WERI-Rb-1 (cell line): ENCODE measurements at places on chromosomes 11 and 22.

- no peak for DNase-seq
Measured at GRCh38 chr11:96246718-96247552, 96.1 kb downstream of the MAML2 start.

DNA sequence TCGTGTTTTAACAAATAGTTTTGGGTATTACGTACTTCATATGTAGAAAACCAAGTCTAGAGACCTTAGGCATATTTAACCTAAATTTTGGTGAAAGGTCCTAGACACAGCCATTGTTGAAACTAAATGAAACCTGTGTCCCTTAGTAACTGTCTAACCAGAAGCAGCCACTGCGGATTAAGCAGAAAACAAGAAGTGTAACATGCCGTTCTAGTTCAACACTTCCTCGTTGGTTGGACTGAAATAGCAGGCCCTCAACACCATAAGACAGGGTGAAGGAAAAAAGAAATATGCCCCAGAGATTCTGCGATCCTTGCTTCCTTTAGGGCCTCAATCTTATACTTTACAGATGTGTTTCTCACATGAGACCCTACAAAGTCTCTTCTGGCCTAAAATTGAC is 2.0 kb downstream of the NAA40 start:
- no peak for DNase-seq

- DNase-seq = no peak
Measured at GRCh38 chr22:48579043-48579927, 1248.4 kb downstream of the BRD1 start.

DNA sequence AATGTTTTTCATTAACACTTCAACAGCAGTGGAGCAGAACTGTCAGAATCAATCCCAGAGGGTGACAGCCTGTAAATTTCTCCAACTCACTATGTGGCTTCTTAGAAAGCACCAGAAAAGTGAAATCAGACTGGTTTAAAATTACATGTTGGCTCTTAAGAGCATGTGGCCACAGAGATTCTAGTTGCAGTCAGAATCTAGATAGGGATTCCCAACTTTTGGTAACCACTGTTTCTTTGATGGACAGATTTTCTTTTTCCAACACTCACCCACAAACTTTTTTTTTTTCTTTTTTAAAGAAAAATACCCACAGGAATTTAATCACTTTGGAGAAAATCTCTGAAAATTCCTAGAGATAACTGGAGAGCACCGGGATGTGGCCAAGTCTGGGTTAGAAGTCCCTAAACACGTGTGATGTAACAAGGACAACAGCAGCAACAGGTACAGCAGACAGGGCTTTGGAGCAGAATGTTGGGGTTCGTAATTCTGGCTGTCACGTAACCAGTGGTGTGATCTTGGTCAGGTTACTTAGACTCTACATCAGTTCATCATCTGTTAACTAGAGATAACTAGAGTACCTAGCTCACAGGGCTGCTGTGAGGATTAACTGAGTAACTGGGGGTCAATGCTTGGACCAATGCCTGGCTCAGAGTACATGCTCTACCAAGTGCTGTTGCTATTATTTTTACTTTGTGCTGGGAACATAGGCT is 100.1 kb downstream of the NAT10 start:
- no peak for DNase-seq

DNA sequence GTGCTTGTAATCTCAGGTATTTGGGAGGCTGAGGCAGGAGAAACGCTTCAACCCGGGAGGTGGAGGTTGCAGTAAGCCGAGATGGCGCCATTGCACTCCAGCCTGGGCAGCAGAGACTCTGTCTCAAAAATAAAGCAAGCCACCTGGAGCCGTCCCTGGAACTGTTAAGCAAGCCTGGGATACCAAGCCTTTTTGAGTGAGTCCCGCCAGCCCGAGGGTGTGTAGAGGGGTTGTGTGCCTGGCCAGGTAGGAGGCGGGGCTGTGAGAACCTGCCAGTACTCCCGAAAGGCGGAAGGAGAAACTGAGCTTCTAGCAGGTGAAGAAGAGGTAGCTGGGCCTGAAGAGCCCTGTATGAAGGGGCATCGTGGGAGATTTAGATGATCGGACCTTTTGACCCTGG is 52.4 kb downstream of the TRIOBP start:
- no peak for DNase-seq

DNA sequence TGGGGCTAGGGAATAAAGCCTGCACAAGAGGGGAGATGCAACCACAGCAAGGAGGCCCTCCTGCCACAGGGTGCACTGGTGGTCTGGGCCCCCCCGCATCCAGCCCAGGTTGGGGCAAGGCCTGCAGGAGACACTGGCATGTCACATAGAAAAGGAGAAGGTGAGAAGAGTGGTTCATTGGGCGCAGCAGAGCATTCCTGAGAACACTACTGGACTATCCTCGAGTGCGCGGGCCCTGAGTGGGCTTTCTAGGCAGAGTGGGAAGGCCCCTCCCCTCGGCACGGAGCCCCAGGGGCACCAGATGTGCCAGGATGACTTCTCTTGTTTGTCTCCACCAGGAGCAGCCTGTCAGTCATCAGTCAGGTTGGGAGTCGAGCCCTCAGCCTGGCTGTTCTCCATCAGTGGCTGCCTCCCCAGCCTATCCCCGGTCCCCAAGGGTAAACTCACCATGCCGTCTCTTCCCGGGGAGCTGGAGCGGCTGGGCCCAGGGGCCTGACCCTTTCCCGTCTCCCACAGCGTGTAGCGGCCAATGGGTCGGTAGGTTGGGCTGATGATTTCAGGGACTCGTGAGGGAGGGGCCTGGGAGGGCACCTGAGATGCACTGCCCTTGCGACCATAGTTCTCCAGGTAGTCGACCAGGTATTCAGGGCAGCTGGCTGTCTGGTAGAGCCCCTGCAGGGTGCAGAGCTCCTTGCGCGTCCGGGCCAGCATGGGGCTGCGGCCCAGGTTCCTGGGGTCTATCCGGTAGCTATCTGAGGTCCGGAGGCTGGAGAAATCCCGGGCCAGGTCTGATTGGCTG is 9.0 kb downstream of the USP2 start:
- DNase-seq = no peak

DNA sequence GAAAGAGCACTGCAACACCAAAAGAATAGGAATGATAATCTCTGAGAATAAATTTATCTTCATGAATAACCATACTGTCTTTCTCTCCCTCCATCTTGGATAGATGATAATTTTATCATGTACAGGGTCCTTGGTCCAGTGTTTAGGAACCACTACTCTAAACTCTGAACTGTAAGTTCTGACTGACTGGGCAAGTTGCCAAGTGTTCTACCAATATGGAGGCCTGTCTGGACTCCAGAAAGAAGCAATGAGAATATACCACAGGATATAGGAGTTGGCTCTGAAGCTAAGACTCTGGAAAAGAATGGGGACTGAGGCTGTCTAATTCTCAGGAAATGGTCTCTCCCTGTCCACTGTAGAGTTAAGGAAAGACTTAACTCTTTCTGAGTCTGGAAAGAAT is 1.5 kb downstream of the FHIP1B start:
- DNase-seq = no peak

- no peak for DNase-seq
Measured at GRCh38 chr11:2464451-2465165, 19.8 kb downstream of the KCNQ1 start.

DNA sequence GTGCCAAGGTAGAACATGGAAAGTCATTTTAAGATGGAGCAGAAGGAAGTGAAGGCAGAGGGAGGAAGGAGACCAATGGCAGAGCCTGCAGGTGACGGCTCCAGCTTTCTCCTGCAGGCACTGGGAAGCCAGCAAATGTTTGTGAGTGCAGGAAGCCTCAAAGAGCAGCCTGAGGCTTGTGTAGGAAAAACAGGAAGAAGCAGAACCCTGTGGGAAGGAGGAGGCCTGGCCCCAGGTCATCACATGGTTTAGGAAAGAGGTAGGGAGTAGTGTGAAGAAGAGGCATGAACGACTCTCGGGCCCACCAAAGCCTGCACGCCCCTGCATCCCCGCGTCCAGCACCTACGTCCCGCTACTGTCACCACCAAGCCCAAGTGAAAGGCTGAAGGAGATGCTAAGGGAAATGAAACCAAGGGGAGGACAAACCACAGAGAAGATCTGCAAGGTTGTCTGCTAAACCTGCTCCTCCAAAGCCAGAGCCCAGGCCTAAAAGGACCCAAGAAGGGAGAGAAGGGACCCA is 151.5 kb downstream of the CHST1 start:
- no peak for DNase-seq

DNA sequence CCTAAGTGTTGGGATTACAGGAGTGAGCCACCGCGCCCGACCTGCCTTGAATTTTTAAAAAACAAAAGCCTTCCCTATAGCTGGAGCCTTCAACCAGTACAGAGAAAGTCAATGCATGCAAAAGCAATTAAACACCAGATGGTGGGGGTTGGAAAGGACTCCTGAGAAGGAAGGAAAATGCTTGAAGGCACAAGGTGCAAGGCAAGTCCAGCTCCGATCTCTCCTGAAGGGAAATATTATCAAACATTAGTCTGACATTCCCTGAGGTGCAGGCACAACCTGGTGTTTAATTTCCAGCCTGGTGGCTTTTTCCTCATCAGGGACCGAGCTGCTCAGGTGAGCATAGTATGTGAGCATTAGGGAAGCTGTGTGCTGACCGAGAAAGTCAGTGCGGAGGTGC is 12.9 kb upstream of the RAPSN start:
- no peak for DNase-seq

- DNase-seq = no peak
Measured at GRCh38 chr11:10436224-10436623, 18.8 kb upstream of the AMPD3 start.

GRCh38 chr11:39412117-39412516 is 2047.3 kb downstream of the LRRC4C start:
- DNase-seq = no peak

DNA sequence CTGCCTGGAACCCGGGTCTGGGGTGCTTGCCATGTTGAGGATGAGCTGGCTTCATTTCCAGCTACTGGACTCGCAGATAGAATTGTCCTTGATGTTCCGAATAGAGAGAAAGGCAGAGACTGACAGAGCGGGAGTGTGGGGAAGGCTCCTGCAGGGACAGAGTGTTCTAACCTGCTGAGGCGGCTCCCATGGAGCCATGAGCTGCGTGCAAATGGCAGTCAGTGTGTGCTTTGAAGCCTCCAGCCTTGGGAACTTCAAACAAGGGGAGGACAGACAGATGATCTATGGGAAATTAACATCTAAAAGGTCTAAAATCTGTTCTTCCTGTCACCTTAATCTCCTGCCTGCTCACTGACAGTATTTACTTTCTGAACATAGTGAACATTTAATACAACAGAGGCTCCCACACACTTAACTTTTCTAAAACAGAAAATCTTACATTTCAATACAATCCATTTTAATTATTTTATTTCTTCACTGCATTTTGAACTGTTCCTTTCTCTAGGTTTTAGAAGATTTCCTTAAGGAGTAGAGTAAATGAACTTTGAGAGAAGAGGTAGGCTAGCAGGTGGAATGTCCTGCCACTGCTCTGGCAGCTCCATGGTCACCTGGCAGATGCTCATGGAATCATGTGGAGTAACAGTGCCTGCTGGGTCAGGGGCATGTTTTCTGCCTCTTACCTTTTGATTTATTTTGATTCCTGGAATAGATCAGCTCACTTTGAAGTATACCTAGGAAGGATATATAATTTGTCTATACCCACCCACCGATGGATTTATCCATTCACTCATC is 481.7 kb downstream of the NTM start:
- DNase-seq = no peak

DNA sequence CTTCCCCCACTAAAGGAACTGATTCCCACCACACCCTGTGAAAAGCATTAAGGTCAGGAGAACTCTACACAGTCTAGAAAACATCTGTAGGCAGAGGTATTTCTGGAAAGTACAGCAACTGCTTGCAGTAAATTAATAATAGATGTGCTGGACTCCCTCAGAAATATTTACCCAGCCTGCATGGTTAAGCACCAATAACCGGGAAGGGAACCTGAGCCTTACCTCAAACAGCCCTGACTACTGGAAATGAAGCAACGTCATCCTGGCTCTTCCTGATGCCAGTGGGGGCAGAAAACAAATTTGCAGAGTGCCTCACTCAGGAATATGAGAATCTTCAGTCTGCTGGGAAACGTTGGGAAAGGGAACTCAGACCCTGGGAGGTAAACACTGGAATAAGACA is 318.1 kb downstream of the TENM4 start:
- no peak for DNase-seq

- DNase-seq = no peak
Measured at GRCh38 chr11:92111287-92111686, 113.3 kb upstream of the FAT3 start.
